ENCODE measurements at places on chromosomes 3 and 15.

GRCh38 chr3:162960269-162960668 lies 1463.7 kb downstream of the OTOL1 start:
- DNase-seq, result no peak

DNA sequence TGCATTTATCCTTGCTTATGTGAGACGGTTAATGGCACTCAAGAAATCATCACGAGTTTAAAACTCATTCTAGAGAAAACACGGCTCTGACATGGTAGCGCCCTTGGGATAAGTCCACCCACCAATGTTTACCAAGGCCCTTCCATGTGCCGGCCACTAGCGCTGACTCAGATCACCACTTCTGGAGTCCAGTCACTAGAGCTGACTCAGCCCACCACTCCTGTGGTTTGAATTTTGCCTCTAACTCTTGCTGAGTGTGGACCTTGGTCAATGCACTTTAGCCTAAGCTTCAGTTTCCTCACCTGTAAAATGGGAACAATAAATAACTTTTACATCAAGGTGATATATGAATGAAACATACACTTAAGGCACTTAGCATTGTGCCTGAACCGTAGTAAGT lies 358.4 kb upstream of the PROK2 start:
- DNase-seq, result no peak

DNA sequence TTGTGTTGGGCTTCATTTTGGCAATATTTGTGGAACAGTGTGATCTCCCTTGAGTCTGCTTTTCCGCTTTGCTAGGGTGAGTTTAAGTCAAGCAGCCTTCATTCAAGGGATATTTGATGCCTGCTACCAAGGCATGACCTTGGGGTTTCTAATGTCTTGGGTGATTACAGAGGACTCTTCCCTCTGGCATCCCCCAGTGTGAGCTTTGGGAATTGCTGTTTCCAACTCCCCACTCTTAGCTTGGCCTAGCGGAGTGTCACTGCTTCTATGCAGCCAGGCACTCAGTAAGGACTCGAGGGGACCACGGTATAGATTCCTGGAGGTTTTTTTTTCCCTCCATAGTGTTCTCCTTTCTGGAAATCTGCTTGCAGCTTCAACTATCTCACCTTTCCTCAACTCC lies 21.1 kb downstream of the GCNT3 start:
- no peak for DNase-seq

GRCh38 chr3:128723477-128723876 lies 2.5 kb upstream of the RAB7A start:
- no peak for DNase-seq

- DNase-seq, result no peak
These were observed 40.8 kb downstream of the TM4SF18 start for GRCh38 chr3:149292666-149293065.

DNA sequence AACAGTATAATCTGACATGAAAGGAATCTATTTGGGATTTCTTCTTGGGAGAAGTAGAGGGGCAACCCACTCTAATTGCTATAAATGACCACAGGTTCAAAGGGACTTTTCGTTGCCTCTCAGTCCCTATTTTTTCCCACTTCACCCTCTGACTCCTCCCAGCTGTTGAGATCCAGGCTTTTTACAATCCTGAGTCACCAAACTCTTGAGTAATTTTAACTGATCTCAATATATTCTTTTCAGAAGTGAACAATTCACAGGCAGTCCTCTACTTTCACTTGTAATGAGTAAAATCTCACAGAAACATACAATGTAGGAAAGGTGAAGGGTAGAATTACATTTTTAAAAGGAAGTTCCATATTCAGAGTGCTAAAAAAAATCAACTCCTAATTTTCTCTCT lies 44.6 kb downstream of the EIF4E3 start:
- DNase-seq, result no peak

DNA sequence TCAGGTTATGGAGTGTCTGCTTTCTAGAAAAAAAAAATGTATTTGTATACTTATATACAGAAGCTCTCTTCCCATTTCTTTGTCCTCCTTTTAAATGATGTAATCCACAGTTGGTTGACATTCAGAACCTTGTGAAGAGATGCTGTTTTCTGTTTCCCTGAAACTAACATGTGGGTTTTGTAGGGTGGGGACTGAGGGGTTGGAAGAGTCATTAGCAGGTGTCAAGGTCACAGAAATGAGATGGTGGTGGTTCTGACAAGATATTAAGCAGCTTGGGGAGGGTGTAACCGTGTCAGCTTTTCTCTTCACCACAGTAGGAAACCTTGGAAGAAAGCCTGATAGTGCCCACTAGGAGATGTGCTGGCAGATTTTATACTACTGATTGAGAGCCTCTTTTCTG lies 2.4 kb downstream of the RASA2 start:
- no peak for DNase-seq

GRCh38 chr3:66035763-66036477 lies 2.8 kb downstream of the MAGI1 start:
- no peak for DNase-seq
